ENCODE measurements at places on chromosomes 4 and X.

DNA sequence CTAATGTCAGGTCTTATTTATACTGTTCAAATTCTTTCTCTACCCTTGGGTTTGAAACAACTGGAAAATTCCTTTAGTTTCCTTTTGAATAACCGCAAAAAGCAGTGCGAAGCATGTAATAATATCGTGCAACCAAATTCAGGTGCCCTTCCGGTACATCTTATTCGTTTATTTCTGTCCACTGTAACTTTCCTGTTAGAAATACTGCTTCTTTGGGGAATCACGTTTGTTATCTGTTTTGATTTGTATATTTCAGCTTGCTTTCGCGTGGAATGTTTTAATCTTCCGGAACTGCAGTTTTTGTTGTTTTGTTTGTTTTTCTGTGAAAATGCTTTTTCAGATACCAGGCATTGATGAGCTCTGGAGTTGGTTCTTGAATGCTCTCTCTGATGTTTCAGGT is 85.7 kb upstream of the HPRT1 start:
- DNase-seq = peak; percentile 27

- DNase-seq = no peak
Measured at GRCh38 chrX:134685668-134686067, 27.4 kb upstream of the PLAC1 start.

- DNase-seq = no peak
Measured at GRCh38 chr4:3675251-3676115, 90.7 kb upstream of the ADRA2C start.

- no peak for DNase-seq
Measured at GRCh38 chr4:186018784-186019183, 50.2 kb upstream of the TLR3 start.

GRCh38 chr4:109574443-109574850 is 14.4 kb downstream of the MCUB start:
- DNase-seq = peak; percentile 32

DNA sequence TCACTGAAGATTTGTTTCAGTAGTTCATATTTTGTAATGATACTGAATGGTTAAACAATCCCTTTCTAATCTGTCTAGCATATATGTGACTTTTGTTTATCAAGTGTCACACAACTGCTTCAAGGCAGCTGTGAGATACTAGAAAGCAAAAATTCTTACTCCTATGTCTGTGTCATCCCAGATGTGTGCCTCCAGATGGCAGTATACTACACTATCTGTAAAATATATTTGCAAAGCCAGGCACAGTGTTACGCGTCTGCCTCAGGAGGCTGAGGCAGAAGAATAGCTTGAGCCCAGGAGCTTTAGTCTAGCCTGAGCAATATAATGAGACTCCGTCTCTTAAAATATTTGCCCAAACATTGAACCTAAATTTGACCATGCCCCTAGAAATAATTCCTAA is 4.0 kb downstream of the NUDT10 start:
- peak; percentile 24 for DNase-seq

DNA sequence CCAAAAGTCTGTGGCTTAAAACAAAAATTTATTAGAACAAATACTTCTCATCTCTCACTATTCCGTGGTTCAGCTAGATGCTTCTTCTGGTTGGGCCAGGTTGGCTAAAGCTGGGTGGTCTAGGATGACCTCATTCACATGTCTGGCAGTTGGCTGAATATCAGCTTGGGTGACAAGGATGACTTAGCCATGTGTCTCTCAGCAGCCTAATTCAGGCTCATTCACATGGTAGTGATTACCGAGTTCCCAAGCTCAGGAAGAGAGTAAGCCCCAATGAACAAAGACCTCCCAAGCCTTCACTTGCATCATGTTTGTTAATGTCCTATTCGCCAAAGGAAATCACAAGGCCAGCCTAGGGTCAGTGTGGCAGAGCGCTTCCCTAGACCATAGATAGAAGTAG is 119.4 kb downstream of the FANCB start:
- DNase-seq = no peak

DNA sequence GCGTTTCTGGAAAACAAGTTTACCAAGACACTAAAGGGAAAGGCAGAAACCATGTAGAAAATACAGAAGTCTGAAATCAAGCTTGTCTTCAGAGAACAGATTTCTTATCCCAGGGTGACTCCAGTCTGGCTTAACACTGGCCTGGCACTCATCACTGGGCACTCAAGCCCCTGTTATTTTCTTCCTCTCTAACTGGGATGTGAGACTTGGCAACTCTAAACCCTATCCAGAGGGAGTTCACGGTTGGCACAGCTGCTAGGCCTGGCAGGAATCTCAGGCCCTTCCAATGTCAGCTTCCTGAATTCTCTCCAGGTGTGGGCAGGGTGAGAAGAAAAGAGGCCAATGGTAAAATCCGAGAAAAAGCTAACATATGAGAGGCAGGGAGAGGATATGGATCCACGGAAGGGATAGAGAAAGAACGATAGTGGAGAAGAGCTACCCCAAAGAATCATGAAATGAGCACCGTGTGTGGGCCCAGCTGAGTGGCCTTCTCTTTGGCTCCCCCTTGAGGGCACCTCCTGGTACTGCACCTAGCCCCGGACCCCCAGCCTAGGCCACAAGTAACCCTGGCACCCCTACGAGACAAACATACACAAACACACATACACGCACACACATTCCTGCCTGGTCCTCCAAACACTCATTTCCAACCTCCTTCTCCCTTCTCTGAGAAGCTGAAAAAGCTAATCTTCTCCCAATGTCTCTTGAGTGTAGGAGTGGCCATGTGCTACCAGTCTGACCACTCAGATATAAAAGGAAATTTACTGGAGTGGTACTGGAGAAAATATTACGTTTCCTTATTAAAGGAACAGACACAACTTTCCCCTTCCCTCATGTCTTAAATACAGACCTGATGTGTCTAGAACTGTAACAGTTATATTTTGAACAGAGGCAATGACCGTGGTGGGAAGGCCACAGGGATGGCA is 16.6 kb upstream of the PTCHD1 start:
- peak; percentile 44 for DNase-seq

DNA sequence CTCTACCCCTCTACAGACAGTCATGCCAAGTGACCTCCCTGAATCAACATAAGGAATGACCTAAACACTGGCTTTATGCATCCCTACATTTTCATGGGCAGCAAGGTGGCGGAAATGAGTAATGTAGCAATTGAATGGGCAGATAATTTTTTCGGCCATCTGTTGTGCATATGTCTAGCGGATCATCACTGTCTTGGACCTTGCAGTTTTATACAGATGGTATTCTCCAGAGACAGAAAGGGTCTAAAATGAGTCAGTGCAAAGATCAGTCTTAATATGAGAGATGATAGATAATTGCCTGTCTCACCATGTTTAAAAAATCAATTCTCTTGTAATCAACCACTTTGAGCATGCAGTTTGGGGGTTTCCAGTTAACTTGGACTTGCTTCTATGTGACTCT is 177.3 kb upstream of the DKK2 start:
- no peak for DNase-seq

DNA sequence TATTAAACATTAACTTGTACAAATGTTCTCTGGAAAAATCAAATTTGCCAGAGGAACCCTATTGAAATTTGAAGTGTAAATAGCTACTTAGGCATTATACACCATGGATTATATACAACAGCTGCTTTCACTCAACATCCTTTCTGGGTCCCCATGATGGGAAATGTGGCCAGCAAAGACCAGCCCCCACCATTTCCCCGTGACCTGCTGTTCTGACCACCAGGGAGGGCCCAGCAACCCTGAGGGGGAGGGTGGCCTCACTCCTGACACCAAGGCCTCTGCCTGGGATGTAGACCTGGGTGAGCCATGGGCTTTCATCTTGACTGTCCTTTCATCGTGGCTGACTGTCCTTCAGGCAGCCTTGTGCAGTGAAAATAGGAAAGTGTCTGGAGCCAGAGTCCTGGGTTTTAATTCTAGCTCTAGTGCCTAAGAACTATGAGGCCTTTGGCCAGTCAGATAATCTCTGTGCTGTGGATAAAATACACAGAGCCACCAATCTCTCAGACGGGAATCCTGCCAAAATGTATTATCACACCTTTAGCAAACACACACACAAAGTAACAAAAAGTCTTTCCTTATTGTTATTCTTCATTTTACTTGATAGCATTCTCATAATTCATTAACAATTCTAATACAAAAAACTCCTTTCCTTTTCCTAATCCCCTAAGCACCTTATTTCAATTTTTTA is 45.1 kb downstream of the NR3C2 start:
- DNase-seq = no peak

DNA sequence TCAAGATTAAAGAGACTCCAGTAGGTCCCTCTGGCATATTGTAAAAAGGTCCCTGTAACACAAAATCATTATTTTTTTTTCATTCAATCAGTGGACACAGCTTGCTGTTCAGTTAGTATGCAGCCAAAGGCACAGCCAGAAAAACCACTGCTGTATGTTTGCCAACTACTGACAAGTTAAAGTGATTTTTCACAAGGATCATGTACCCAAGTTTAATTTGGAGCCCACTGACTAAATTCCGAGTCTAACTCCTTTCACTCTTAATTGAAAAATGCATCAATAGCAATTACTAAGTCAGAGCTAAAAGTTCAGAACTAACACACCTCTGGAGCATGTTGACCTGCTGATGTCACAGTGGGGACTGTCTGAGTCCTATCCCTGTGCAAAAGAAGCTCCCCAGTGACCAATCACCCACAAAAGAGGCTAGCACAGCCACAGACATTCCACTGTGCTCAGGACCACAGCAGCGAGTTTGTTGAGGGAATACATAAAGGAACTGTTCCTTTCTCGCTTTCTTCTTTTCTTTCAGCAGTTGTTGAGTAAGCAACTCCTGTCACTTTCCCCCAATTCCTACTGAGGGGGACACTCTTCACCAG is 60.4 kb downstream of the STX18 start:
- no peak for DNase-seq

- DNase-seq = no peak
Measured at GRCh38 chr4:7765666-7766065, 174.0 kb downstream of the AFAP1 start.

GRCh38 chr4:169823685-169824084 is 65.9 kb upstream of the HPF1 start:
- peak; percentile 70 for DNase-seq

DNA sequence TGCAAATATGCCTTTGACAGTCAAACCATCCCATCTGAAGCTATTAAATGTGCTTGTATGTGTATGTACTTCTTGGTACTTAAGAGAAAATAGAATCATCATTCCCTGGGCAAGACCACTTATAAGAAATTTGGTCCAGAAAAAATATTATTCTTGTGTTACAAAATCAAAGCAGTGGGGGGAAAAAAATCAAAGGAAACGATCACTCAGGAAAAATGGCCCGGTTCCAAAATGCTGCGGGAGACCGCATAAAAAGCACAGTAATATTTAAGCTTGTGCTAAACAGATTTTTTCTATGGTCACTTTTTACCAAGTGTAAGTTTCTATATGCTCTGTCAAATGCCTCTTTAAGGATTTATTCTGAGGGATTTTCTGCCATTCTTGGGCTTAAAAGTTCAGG is 36.1 kb downstream of the RAI2 start:
- no peak for DNase-seq

- no peak for DNase-seq
Measured at GRCh38 chrX:56618323-56618722, 54.9 kb downstream of the UBQLN2 start.

GRCh38 chr4:186982160-186982559 is 258.5 kb upstream of the FAT1 start:
- DNase-seq = no peak

DNA sequence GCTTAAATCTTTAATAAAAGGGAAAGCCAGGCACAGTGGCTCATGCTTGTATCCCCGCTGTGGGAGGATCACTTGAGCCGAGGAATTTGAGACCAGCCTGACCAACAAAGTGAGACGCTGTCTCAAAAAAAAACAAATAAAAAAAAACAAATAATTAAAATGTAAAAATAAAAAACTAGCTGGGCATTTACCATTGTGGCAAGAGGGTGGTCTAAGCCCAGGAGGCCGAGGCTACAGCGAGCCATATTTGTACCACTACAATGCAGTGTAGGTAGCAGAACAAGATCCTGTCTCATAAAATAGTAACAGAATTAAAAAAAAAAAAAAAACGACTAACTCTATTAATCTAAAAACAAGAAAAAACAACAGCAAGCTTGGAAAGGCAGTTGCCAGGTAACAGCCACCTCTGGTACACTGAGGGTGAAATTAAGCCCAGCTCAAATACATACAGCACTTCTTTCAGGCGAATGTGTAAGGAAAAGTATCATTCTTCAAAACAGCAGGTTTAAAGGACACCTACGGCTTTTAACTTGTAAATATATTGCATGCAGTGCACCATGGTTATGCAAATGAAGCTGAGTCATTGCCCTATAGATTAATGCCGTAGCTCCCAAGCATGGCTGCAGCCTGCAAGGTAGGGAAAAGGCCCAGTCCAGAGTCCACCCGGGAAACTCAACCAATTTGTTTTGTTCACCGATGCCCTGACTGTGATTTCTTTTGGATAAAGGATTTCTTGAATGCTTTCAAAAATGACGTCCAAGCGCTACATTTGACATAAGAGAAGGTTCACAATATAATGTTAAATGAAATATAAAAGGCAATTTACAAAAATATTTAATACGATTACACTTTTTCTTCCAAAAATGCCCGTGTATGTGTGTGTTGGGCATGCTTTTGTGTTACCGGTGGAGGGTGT is 14.5 kb upstream of the TXLNG start:
- peak; percentile 82 for DNase-seq

DNA sequence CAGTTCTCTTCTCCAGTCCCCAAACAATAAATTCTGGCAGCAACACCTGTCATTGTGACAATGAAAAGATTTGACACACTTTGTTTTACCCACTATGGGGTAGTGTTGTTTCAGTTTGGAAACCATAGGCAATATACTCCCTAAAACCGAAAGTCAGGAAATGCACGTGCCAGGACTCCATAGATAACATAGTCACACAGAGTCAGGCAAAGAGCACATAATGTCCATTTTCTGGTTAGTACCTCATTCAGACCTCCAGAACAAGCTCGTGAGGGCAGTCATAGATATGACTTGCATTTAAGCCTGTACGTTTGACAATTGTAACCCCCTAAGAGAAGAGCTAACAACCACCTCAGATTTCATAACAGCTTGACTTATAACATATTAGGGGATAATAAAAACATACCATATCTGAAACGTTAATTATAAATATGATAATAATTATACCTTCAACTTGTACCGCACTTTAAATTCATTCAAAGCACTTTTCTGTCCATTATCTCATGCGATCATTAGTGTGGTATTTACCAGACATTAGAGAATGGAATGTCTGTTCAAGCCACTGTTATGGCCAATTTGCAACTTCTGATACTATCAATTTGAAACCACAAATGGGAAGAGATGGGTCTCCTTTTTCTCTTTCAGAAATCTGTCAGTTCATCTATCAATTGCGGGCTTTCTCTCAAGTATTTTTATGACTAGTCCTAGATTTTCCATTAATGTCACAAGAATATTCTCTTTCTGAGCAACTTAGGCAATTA is 147.4 kb downstream of the LDB2 start:
- DNase-seq = no peak

Measured in MCF 10A (cell line).